ENCODE measurements at places on chromosomes 1 and 21.
A peak's percentile ranks its signal among the peaks of the same experiment; 100 is the strongest.

DNA sequence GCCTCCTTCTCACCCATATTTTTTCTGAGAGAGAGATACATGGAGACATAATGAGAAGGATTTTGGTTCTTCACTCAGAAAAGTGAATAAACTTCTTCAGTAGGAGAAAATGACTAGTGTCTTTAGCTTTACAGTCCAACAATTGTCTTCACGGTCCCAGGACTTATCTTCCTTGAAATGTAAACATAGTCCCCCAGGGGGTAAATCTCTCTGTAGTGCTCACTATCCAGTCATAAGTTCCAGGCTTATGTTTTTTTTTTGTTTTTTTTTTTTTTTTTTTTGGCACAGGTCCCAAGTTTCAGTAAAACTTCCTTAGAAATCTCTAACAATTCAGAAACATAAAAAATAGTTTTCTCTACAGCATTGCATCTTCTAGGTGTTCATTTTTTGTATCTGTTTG is 890.2 kb upstream of the B3GALT2 start:
- DNase-seq = no peak

DNA sequence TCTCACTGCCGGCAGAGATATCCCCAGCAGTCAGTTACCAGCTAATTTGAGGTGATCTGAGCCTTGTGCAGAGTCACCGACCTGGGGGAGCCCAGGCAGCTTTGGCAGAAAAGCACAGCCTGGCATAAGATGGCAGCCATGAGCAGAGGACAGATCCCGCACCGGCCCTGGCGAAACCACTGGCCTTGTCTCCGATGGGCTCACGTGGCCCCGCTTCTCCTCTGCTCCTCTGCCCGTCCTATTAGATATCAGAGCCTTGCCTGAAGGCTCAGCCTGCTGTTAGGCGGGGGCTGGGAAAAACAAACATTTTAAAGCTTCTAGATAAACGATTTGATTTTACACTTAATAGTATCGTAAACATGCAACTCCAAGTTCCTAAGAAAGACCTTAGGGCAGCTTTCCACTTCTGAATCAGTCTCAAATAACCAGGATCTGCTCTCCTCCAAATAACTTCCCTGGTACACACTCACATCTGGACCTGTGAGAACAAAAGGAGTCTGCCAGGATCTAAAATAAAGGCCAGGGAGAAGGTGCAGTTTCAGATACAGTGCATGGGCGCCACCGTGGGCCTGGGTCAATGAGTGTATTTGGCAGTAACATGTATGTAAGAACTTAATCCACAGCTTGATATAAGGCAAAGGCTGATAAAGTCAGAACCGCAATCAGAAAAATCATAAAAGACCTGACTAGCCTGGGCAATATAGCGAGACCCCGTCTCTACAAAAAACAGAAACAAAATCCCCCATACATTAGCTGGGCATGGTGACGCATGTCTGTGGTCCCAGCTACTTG is 10.0 kb downstream of the EDARADD start:
- no peak for DNase-seq

GRCh38 chr21:44899768-44900558 is 20.7 kb downstream of the ITGB2 start:
- DNase-seq = no peak

GRCh38 chr1:151846686-151847237 is 6.8 kb downstream of the THEM5 start:
- no peak for DNase-seq

DNA sequence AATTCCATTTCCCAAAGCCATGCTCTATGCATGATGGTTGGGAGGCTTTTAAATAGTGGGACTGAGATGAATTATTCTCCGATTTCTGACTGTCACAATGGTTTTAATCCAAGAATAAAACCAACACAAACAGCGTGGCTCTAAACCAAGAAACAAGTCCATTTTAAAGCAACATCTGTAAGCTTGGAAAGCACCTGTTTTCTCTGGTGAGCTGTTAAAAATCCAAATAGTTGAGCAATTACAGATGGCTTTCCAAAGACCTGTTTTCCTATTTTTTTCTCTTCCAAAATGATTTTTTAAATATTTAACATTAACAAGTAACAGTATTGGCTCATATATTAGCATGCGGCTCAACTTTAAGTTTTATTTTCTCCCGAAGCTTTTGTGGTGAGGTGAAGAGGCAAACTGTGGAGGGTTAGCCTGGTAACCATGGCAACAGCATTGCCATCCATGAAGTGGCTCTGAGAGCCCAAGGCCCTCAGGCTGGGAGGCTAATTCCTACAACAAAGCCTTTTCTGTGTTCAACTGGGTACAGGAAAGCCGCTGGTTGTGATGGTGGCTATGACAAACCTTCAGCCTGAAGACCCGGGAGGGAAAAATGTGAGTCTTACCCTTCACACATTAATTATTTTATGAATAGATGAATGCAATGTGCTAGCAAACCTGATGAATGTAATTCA is 56.7 kb upstream of the B3GALT5 start:
- no peak for DNase-seq

GRCh38 chr1:10007169-10007568 is 10.1 kb downstream of the RBP7 start:
- no peak for DNase-seq

GRCh38 chr1:2027961-2028583 is 8.9 kb downstream of the GABRD start:
- no peak for DNase-seq

GRCh38 chr1:83883979-83884378 is 115.0 kb downstream of the TTLL7 start:
- no peak for DNase-seq

DNA sequence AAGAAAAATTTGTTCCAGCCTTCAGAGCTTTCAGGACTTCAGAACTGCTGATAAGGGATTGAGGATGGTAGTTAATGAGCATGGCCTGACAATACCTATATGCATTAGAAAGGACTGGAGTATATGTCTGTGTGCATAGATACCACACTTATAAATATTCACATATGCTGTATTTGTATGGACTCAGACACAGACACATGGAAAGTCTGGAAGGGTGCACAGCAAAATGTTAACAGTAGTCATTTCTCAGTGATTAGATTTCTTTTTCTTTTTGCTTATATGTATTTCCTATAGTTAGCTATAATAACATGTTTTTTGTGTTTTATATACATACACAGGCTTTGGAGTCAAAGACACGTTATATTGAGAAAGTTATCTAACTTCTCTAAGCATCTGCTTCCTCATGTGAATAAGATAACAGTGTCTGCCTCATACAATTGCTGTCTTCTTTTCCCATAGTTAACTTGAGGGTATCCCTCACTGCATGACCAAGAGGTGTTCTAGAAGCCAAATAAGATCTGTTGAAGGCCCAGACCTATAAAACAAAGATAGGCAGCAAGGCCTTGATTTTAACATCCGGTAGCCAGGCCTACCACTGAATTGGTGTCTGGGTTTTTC is 31.3 kb downstream of the INPP5B start:
- DNase-seq = no peak

DNA sequence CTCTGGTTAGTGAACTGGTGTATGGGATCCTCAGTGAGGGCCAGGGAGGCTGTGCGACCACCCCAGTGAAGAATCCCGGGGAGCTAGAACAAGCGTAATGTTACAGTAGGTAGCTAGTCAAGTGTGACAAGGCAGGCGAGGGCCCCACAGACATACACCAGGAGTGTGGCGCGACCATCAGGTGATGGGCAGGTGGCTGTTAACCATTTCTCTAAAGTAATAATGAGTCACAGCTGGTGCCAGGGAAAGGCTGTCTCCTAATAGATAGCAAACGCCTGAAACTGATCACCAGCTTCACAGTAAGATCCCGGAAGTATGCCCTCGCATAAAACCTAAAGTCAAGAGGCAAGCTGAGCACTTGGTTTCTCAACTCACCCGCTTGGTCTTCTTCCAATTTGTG is 40.5 kb upstream of the TARBP1 start:
- DNase-seq = no peak

GRCh38 chr1:15453734-15454133 is 2.8 kb upstream of the CELA2A start:
- no peak for DNase-seq

- no peak for DNase-seq
Observed at GRCh38 chr1:246609632-246610031, 43.4 kb downstream of the CNST start.

DNA sequence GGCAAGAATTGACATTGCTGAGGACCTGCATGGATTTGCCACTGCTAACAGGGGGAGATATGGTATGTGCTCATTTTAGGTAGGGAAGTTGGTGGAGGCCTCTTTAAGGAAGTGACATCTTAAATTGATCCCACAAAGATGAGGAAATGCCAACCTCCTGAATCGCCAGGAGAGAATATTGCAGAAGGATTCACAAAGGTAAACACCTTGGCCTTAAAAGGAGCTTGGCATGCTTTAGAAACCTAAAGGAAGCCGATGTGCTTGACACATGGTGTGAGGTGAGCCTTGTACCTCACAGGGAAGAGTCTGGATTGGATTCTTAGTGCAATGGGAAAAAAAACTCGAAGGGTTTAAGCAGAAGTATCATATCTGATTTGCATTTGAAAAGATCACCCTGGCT is 470.5 kb upstream of the DAB1 start:
- DNase-seq = no peak

DNA sequence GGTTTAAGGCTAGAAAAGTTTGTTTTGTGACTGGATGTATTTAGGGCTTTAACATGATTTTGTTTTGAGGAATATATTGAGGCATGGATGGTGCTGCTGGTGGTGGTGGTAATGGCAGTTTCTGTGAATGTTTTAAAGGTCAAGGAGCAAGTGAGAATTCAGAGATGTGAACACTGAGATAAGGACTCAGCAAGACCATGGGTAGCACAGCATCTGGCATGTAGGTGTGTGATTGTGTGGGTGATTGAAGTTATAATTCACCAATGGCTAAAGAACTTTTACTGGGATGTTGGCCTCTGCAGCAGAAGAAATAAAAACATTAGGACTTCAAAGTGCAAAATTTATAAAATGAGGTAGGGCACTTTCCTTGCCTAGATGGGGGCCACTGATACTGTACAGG is 65.9 kb downstream of the MACF1 start:
- no peak for DNase-seq

DNA sequence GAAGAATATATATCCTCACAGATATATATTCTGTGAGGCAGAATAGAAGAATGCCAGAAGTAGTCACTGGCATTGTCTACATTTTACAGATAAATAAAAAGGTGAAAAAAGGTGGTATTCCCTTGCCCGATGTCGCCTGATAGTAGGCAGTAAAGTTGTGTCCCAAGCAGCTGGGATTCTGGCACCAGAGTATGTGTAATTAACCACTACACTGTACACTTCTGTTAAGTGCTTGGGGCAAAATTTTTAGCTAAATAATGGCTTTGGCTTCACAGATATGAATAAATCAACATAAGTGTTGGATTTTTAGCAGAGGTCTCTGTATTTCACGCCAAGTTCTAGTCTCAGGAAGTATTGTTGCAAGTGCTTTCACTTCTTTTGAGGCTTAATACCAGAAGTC is 13.3 kb upstream of the CASQ2 start:
- no peak for DNase-seq

GRCh38 chr1:27306892-27307761 is 14.8 kb upstream of the TMEM222 start:
- DNase-seq = no peak

- DNase-seq = no peak
Observed at GRCh38 chr1:14259191-14259757, 339.2 kb upstream of the KAZN start.

DNA sequence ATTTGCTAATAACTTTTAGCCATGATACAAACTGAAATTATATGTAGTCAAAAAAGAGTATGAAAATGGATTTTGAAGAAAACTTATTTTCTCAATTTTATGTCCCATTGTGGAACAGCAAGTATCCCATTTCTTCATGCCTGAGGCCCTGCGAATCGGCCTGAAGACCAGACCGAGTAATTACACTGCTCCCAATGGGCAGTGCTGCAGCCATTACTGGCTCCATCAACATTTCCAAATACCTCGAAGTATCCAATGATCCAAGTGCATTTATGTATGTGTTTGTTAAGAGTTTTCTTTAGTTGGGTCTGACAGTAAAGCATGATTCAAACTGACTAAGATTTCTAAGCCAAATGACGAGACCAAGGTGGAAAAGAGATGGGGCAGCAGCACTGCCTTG is 44.4 kb downstream of the HSF2BP start:
- DNase-seq = no peak

- DNase-seq = no peak
Observed at GRCh38 chr1:9246841-9247785, 12.5 kb downstream of the H6PD start.

- DNase-seq = no peak
Observed at GRCh38 chr1:54745274-54745673, 19.0 kb downstream of the PARS2 start.

- peak; percentile 39 for DNase-seq
Observed at GRCh38 chr1:48469616-48470480, 2.2 kb downstream of the SPATA6 start.

- no peak for DNase-seq
Observed at GRCh38 chr1:59530119-59530518, 233.2 kb downstream of the FGGY start.

DNA sequence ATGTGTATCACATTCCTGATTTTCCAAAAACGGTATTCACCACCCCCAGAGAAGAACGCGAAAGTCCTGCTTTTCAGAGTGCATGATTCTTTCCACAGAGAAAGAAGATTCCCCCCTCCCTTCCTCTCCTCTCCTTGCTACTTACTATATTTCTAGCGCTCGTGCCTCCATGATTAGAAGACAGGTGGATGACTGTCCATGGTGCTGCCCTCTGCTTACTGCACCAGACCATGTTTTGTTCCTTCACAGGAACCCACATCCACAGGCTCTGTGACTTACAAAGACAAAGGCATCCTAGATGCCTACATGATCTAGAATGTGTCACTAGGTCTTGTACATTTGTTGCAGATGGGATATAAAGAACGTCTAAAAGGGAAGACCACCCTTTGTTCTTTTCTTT is 49.1 kb upstream of the ZNF648 start:
- no peak for DNase-seq

GRCh38 chr1:240575981-240576662 is 35.8 kb downstream of the GREM2 start:
- DNase-seq = peak; percentile 88

- DNase-seq = no peak
Observed at GRCh38 chr1:40090652-40091355, 6.2 kb downstream of the PPT1 start.

DNA sequence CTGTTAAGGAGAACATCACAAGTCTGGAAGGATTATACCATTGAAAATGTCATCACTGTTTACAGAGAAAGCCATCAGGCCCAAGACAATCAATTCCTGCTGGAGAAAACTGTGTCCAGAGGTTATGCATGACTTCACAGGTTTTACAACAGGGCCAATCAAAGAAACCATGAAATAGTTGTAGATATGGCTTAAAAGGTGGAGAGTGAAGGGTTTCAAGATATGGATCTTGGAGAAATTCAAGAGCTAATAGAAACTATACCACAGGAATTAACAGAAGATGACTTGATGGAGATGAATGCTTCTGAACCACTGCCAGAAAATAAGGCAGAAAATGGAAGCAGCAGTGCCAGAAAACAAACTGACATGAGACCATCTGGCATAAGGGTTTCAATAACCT is 30.2 kb downstream of the USP1 start:
- no peak for DNase-seq

- DNase-seq = no peak
Observed at GRCh38 chr1:206039046-206039973, 13.7 kb upstream of the RHEX start.

Data from Kasumi-1 (cell line).